ENCODE measurements at places on chromosomes 6 and 20. TPM values are rescaled to one million over a fixed set of nuclear protein-coding genes. Genes with fewer than 3 reads are reported as not detected.

LY6G6F gene
- total RNA-seq, result not detected

CDSN gene
- 598 TPM for total RNA-seq

KCNK17 gene
- not detected for total RNA-seq

DEFB112 gene
- not detected for total RNA-seq

PAQR8 gene
- 3.4 TPM for total RNA-seq

HSPA1L gene
- 3.1 TPM for total RNA-seq

SNAP25 gene
- not detected for total RNA-seq

FRMD1 gene
- total RNA-seq, result 2.6 TPM

NCR2 gene
- total RNA-seq, result not detected

SAMHD1 gene
- total RNA-seq, result 32.9 TPM

PDYN gene
- total RNA-seq, result not detected

DNA sequence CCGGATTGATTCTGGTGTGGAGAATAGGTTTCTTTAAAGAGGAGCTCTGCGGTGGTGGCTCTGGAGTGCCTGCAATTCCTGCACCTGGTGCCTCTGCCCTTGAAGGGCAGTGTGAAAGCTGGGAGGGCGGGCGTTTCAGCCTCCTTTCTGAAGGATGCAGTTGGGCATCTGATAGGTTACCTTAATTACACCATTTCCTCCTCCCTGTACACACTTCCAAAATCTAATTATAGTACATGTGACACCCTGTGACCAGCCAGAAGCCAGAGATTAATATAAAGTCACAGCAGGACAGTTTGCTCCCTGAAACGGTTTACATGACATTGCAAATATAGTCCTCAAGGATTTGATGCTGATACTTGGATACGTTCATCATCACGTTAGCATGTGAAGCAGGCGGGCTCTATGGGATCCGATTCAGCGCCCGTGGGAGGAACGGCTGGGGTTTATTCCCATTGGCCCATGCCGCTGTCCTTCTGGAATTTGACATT, 548.2 kb downstream of the QKI start:
- DNase-seq, result no peak

GRCh38 chr6:126075335-126076071, 89.2 kb downstream of the TRMT11 start:
- DNase-seq, result no peak

- no peak for DNase-seq
These were observed 747.2 kb upstream of the MAN1A1 start for GRCh38 chr6:120096696-120097260.

GRCh38 chr6:148367411-148368024, 24.9 kb downstream of the SASH1 start:
- peak; percentile 83 for DNase-seq

DNA sequence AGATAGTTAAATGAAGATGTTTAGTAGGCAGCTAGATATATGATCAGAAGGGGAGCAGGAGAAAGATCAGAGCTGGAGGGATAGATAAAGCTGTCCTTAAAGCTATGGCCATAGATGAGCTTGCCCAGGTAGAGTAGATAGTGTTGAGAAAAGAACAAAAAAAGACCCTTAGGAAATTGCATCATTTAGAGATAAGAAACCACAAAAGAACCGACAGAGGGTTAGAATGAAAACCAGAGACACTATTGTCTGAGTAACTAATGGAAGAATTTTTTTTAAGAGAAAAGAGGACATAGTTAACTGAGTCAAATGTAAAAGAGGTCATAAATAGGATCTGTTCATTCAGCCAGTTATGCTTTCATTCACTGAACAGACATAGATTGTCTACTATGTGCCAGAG, 101.8 kb downstream of the TNFAIP3 start:
- DNase-seq, result no peak

- DNase-seq, result no peak
These were observed 6.3 kb downstream of the MAPK14 start for GRCh38 chr6:36033935-36034334.

DNA sequence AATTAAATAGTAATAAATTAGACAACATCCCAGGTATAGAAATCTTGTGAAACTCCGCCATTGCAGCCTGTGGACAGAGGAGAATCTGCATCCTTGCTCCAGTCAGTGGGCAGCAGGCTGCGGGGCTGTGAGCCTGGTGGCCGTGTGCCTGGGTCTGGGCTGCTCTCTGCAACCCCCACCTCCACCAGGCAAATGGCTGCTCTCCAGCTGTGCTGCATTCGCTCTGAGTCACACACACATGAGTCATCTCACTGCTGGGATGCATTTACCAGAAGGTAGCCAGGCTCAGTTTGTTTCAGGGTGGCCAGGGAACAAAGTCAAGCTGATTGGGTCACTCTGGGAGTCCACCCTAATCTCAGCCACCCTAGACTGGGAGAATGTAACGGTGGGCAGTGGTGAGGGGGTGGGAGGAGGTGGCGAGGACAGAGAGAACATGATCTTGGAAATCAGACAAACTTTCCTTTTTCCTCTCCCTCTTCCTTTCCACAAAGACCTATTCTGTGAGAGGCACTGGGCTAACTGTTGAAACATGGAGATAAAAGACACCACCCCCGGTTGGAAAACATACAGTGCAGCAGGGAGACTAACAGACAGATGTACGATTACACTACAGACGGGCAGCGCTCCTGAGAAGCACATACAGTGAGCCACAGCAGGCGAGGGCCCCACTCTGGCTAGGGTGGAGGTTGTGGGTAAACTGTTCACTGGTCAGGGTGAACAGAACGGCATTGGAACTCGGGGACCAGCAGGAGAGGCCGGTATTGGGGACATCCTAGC, 59.2 kb downstream of the TRAM2 start:
- peak; percentile 88 for DNase-seq

GRCh38 chr6:32943864-32944649, 3.2 kb upstream of the HLA-DMB start:
- no peak for DNase-seq

GRCh38 chr6:81788748-81789147, 36.3 kb upstream of the TENT5A start:
- no peak for DNase-seq

DNA sequence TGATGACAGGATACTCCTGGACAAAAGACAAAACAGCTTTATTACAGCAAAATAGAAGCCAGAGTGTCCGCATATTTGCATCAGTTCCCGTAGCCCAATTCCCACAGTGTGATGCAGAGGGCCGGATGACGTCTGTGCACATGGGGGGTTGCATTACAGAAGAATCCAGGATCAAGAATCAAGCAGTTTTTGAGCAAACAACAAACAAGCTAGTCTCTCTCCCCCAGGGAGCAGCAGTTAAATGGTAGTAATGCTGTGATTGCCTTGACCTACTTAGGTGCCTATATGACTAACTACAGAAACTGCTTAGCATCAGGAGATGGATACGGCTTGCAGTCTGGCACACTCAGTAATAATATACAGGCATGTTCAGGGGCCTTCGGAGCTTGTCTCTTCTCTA, 3.2 kb upstream of the SDHAF4 start:
- no peak for DNase-seq

DNA sequence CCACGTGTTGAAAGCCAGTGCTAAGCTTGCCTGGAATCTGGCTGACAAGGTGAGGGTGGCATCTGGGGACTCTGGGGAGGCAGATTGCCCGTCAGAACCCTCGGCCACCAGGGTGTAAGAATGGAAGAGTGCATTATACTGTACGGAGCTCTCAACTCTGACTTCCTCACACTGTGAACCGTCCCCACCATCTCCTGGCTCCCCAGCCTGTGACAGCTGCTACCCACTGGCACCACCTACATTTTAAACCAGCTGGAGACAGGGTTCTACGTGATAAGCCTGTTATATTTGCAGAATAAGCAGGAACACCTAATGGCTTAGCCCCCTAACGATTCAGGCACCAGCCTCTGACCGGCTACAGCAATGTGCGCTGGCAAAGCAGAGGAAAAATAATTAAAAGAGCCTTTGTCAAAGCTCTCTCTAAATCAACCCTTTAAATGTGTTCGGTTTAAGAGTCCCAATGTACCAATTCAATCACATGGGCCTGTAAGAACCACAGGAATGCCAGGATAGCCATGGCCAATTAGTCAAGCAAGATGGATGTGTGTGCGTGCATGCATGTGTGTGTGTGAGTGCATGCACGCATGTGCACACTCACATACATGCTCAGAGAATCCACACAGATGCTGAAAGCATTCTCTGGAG, 89.1 kb upstream of the TAB2 start:
- DNase-seq, result no peak

DNA sequence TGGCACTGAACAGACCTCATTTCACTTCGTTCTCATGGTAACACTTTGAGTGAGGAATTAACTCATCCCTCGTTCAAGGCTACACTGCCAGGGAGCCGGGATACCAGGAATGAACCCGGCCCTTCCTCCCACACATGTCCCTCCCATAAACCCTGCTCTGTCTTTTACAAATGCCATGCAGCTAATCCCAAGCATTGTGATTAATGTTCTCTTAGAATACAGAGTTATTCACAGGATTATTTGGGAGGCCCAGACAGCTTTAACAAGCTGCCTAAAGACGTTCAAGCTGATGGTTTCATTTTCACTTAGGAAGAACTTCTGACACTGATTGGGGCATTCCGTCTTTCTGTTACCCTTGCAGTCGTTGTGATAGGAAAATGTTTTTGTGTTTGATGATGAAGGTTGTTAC, 42.5 kb upstream of the CD83 start:
- no peak for DNase-seq

- DNase-seq, result no peak
These were observed 26.3 kb downstream of the SERINC1 start for GRCh38 chr6:122445274-122445673.

DNA sequence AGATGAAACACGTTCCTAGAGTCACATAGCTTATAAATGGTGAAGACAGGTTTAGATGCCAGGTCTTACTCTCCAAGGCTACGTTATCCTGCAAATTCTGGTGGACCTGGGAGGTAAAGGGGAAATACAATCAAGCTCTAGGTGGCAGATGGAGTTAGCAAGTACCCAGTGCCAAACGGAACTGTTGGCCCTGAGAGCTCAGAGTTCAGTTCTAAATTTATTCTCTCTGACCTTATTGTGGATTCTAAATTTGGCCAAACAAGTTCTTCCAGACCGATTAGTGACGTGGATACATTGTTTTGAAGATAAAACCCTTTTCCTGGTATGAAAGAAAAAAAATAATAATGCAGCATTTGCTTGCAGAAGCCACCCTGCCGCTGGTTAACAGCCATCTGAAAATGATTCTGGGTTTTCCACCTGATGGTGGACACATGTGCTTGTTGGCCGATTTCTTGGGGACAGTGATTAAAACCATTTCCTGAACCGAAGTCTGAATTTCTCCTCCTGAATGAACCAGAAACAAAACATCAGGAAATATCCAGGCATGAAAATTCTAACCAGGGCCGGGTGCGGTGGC, 32.5 kb downstream of the RIPOR3 start:
- DNase-seq, result no peak

DNA sequence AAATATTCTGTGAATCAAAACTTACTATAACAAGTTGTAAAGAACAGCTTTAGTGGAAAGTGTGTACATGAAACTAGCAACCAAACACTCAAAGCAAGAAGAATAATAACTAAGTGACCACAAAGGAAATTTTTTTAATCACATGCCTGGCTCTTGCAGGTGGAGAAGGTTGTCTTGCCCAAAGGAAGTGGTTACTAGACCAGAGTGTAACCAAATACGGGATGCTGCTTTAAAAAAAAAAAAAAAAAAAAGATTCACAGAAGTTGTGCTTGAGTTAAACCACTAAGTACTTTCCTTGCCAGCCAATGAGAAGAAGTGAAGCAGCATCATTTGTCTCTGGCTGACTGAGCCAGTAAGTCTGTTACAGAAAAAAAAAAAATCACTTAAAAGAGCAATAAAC, 19.1 kb upstream of the HLA-DQB1 start:
- no peak for DNase-seq

GRCh38 chr20:36311141-36311853, 5.2 kb downstream of the DLGAP4 start:
- DNase-seq, result no peak

- DNase-seq, result no peak
These were observed 673 bp downstream of the CST7 start for GRCh38 chr20:24949756-24950127.

GRCh38 chr6:139029470-139030227, 1.1 kb downstream of the ABRACL start:
- DNase-seq, result peak; percentile 87

- DNase-seq, result no peak
These were observed 6.6 kb upstream of the SOX18 start for GRCh38 chr20:64055893-64056638.

- DNase-seq, result no peak
These were observed 158.0 kb upstream of the TCF21 start for GRCh38 chr6:133730881-133731280.

GRCh38 chr6:158501360-158502262, 58.3 kb upstream of the TMEM181 start:
- no peak for DNase-seq

Measured in suprapubic skin (tissue), 4 donors.